ENCODE measurements at places on chromosomes 3 and 15.

- no peak for DNase-seq
Observed at GRCh38 chr15:41930221-41930866, 36.5 kb upstream of the SPTBN5 start.

DNA sequence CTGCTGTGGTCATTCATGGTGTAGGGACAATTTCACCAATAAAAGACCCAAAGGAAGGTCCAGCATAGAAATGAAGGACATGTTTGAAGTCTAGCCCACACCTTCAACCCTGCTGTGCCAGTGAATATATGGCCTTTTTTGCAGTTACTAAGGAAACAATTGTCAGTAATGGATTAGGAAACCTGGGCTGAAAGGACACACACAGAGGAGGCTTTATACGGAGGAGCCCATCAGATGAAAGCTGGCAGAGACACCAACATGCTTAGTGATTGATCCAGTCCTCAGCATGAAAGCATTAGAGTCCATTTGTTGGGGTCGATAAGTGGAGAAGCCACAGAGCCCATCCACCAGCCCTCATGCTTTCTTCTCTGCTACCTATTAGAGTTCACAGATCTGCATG lies 584.3 kb downstream of the AGBL1 start:
- DNase-seq: no peak

GRCh38 chr3:50632450-50632849 lies 15.5 kb downstream of the MAPKAPK3 start:
- no peak for DNase-seq

DNA sequence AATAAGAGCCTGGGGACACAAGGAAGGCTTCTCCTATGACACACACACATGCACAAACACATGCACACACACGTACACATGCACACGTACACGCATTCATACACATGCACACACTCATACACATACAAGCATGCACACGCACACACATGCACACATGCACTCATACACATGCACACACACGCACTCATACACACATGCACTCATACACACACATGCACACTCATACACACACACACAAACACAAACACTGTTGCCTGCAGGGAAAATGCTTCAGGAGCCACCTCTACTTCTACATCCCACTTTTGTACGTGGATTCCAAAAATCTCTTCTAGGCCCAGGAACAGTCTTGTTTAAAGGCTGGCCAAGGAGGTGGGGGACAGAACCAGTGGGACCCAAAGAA lies 20.7 kb upstream of the NR2E3 start:
- no peak for DNase-seq

- DNase-seq: no peak
Observed at GRCh38 chr3:28601291-28601690, 252.7 kb upstream of the AZI2 start.

DNA sequence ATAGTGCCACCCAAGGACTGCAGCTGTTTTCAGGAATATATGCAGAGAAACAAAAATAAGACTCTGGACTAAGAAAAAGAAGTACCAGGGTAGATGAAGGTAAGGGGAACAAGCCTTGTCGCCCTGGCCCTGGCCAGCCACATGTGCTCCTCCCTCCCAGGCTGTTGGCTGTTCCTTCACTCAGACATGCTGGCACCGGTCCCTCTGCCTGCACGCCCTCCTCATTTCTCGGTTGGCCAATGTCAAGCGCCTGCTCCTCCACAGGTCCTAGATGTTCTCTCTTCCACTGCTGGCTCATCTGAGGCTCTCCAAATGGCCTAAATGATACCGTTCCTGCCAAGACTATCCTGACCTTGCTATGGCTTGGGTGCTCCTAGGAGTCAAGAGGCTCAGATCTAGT lies 288.4 kb upstream of the LYSMD4 start:
- no peak for DNase-seq

- DNase-seq: no peak
Observed at GRCh38 chr3:63943678-63944077, 31.5 kb upstream of the SCAANT1 start.

- DNase-seq: no peak
Observed at GRCh38 chr3:95522449-95522848, 1291.9 kb upstream of the EPHA6 start.

- DNase-seq: peak; percentile 11
Observed at GRCh38 chr3:158434412-158435038, 136.5 kb upstream of the MLF1 start.

GRCh38 chr3:149547954-149548668 lies 73.6 kb downstream of the TM4SF4 start:
- no peak for DNase-seq

GRCh38 chr3:11230832-11231231 lies 41.4 kb upstream of the ATG7 start:
- no peak for DNase-seq

GRCh38 chr3:19105826-19106225 lies 42.5 kb upstream of the KCNH8 start:
- DNase-seq: no peak

- no peak for DNase-seq
Observed at GRCh38 chr15:71596672-71597071, 213.7 kb upstream of the NR2E3 start.

- DNase-seq: no peak
Observed at GRCh38 chr3:128322030-128323022, 144.4 kb downstream of the DNAJB8 start.
